ENCODE measurements at places on chromosomes 2 and 18.

DNA sequence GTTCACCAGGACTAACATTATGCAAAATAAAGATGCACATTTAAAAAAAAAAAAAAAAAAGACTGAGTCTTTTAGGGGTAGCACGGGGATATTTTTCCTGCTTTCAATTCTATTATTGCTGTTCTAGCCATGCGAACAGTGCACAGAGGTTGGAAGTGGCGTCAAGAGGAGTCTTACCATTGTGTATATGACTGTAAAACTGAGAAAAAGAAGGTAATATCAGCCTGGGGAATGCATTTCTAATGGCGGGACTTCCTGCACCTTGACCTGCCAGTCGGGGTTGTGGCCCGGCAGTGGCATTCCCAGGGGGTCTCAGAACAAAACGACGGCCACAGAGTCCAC lies 48.5 kb upstream of the ATP6V1B1 start:
- DNase-seq, result no peak

DNA sequence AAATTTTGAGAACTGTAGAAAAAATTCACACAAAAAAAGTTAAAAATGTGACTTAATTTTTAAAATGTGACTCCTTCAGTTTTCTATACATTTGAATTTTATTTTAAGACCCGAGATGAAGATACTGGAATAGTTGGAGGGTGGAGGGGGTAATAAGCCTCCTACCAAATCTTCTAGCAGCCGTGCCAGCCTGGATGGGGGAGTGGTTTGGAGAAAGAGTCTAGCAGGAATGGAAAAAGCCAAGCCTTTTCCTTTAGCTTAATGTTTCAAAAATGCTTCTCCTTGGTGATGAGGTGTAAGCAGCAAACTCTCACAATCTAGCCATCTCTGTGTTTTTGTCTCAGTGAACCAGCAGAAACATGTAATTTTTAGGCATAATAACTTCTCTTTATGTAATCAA lies 14.7 kb downstream of the CASP8 start:
- DNase-seq, result no peak

GRCh38 chr2:25372405-25373268 lies 30.9 kb upstream of the DNMT3A start:
- DNase-seq, result no peak

DNA sequence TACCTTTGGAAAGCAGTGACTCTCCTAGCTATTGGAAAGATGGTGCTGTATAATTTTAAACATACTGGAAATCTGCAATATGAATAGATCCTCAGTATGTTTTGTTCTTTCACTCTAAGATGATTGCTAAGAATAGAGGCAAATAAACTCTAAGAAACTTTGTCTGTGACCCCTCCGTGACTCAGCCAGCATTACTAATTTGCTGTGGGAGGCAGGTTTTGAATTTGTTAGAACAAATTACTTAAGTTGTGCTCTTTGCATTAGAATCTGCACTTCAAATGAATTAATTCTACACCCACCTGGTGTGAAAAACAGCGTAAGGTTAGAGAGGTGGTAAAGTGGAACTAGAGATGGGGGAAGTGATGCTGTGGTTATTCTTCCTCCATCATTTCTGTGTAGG lies 142.2 kb downstream of the RAPGEF4 start:
- no peak for DNase-seq

DNA sequence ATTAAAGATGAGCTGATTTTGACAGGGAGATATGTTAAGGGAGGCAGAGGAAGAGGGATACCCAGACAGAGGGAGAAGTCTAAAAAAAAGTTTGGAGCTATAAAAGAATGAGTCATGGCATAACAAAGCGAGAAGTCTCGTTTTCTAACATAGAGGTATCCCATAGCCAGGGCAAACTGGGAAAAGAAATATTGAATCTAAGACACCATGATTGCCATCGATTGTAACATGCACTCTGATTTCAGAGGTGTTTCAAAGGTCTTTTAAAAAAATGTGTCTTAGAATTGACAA lies 110.7 kb downstream of the MDH1 start:
- DNase-seq, result no peak

- DNase-seq, result no peak
These were observed 57.1 kb downstream of the PXDN start for GRCh38 chr2:1687254-1687653.

GRCh38 chr2:9118383-9118960 lies 88.1 kb upstream of the ASAP2 start:
- no peak for DNase-seq

DNA sequence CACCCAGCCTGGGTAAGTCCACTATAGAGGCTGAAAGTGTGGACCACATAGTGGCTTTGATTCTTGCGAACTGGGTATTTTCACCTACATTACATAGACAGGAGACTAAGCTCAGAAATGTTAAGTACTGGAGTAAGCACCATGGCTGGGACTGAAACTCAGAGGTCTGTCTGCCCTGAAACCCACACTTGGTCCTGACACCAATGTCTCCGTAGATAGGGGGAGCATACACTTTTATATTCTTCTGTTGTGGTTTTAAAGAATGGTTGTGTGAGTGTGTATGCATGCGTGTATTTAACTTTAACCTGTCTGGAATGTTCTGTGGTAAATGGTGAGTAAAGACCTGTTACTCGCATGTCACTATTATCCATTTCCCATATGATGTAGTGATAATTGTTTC lies 10.3 kb upstream of the NPPC start:
- no peak for DNase-seq

- no peak for DNase-seq
These were observed 129.7 kb downstream of the NETO1 start for GRCh38 chr18:72738136-72738535.

DNA sequence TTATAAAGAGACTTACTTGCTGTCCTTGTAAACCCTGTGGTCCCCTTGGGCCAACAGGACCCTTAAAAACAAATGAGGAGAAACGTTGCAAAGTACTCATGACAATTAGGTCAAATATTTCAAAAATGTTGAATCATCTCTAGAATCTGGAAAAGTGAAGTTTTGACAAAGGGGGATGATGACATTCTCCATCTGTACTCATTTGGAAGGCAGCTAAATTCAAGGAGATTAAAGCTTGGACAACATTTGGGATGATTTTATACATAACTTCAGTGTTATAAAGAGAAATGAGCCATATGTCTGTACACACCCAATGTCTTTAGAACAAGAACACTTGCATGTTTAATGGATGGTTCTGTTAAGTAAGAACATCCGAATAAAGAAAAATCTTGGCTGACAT lies 92.9 kb downstream of the COL5A2 start:
- no peak for DNase-seq

DNA sequence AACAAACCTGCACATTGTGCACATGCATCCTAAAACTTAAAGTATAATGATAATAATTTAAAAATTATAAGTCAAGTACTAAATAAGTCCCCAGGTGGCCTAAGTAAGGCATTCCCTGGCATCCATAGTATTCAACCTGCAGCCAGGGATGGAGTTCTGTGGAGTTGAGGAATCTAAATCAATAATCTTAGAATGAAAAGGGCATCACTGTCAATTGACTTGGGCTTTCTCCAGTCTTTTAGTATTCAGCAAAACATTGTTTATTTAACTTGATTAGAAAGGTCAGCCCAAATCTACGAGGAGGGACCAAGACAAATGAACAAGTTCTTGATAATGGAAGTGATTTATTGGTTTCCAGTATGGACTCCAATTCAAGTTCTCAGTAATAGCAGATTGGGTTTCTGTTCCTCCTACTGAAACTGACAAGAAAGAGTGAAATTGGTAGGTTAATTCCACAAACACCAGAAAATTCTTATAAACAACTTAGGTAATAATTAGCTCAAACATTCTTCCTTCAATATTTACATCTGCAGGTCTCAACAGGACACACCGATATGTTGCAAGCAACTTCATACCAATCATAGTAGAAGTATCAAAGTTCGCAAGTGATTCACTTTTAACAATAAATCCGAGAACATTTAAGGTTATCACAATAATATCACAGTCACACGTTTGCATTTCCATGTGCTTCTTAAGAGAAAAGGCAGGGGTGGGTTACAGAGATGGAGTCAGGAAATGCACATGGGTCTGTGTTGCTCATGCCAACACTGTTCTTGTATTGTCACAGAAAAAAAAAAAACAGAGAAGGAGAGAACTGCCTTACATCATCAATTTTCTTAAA lies 51.7 kb upstream of the EHBP1 start:
- DNase-seq, result no peak

DNA sequence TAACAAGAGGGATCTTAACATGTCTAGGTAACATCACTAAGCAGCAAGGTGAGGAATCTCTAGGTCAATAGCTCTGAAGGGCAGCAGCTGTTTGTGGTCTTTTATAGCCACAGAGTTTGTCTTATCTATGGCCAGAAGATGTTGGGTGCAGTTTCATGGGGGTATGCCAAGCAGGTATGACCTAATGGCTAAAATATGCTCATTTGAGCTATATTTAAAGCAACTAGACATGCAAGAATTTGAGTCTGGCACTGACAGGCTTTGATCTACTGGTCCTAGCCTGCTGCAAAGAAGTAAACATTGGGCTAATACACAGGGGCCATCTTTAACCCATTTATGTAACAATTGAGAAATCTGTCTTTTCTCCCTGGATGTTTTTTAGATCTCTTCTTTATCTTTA lies 13.9 kb upstream of the UGP2 start:
- DNase-seq, result no peak

DNA sequence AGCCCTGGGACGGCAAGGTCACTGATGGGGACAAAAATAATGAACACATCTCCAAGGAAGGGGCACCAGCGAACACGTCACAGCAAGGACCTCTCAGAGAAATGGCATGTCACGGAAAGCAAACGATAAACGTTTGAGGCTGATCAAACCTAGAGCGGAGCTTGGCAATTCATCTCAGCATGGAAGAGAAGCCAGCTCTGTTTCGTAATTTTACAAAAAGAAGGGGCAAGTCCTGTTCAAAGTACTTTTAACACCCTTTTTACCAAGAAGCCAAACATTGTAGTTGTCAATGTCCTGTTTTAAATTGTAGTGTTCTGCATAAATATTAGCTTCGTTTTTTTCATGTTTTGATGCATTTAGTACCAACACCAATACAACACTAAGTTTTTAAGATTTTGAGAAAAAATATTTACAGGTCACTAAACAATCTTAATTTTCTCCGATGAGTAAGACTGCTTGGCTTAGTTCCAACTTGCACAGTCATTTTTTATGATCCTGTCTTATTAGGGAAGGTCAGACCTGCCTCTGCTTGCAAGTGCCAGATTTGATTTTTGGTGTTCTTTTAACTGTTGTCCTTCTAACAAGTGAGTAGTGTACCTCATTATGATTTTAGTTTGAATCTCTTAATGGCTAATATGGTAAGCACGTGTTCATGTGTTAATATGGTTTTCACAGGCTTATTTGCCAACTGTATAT lies 818.5 kb upstream of the SALL3 start:
- no peak for DNase-seq

DNA sequence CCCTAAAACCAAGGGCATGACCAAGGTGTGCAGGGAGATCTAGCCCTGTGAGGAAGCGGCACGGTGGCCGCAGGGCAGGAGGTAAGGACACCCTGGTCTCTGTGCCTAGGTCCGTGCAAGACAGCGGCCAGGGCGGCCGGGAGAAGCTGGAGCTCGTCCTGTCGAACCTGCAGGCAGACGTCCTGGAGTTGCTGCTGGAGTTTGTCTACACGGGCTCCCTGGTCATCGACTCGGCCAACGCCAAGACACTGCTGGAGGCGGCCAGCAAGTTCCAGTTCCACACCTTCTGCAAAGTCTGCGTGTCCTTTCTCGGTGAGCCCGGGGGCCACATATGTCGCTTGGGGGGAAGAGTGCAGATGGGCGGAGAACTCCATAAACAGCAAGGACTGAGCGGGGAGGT lies 235.4 kb downstream of the ATAD2B start:
- DNase-seq, result no peak

DNA sequence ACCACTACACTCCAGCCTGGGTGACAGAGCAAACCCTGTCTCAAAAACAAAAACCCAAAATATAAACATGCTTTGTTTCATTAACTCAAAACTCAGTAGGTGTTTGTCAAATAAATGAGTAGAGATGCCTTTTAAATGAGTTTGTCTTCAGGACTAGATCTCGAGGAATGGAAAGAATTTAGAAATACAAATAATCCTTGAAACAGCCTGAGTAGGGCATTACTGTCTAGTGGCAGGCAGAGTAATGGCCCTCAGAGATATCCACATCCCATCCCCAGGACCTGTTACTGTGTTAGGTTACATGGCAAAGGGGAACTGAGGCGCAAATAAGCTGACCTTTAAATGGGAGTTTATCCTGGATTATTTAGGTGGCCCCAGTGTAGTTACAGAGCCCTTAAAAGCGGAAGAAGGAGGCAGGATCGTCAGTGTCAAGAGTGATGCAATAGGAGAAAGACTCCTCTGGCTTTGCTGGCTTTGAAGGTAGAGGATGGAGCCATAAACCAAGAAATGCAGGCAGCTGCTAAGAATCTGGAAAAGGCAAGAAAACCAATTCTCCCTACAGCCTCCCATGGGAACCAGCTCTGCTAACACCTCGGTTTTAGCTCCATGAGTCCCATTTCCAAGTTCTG lies 63.0 kb downstream of the CABLES1 start:
- no peak for DNase-seq

DNA sequence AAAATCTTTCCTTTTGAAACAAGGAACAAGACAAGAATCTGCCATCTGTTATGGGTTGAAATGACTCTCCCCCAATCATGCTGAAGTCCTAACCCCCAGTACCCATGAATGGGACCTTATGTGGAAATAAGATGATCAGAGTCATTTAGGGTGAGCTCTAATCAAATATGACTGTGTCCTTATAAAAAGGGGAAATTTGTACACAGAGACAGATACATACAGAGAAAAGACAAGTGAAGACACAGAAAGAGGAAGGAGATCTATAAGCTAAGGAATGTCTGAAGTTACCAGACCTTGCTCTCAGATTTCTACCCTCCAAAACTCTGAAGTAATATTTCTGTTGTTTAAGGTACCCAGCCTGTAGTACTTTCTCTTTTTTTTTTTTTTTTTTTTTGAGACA lies 15.7 kb downstream of the TGFBRAP1 start:
- DNase-seq, result no peak

- no peak for DNase-seq
These were observed 44.2 kb downstream of the TTC27 start for GRCh38 chr2:32671885-32672533.

GRCh38 chr2:218128781-218129457 lies 3.1 kb downstream of the CXCR2 start:
- no peak for DNase-seq

- no peak for DNase-seq
These were observed 640 bp downstream of the SLC39A6 start for GRCh38 chr18:36128530-36128870.
